ENCODE measurements at places on chromosomes 5 and 9.

GRCh38 chr5:170743876-170744212 lies 39.7 kb upstream of the GABRP start:
- no peak for DNase-seq

GRCh38 chr5:111976705-111977435 lies 219.9 kb upstream of the NREP start:
- DNase-seq: peak; percentile 57

DNA sequence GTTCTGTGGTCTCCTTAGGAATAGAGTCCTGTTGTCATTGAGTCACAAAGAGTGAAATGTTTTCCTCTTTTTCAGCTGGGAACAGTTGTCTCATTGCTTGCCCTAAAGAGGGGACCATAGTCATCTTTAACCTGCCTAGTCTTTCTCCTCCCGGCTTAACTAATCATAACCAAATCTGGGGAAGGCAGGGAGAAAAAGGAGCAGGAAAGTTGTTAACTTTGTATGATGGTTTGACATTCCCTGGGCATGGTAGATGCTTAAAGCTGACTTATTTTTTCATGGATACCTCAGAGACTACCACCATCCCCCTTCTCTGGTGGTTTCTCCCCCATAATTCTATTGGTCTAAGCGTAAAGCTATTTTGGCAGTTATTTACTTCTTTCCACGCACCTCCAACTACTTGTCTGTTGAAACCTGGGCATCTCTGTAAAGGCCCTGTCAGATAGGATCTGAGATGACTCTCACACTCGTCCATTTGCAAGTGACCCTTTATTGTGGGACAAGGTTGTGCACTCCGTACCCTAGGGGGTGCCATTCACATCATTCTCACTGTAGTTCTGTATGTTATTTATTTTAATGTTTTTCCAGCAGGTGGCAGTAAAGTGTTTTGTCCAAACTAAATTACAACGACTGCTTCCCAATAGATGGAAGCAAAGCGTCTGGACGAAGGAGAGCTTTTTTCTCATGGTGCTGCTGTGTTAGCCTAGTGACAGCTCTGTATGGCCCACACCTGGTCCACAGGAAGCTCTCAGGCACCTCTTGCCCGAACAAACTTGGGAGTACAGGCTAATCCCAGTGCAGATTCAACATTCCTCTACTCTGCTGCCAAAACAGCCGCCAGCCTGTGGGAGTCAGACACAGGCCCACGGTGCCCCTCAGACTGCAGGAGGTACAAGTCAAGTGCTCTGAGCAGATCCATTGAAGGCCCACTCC lies 3.0 kb upstream of the FAM13B start:
- peak; percentile 91 for DNase-seq

- peak; percentile 12 for DNase-seq
Observed at GRCh38 chr9:135950135-135950682, 11.0 kb downstream of the UBAC1 start.

DNA sequence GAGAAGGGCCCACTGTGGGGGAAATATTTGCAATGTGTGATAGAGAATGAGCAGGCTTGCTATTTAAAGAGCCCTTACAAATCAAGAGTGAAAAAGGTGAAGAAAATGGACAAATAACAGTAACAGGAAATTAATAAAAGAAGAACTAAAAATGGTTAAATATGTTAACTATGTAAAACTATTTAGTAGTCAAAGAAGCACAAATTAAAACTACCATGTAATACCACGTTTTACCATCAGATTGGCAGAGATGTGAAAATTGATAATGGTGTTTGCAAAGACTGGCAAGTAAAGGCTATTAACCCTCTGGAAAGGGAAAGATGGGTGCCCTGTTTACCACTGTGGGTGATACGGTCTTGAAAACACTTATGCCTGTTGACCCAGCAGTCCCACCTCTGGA lies 23.2 kb upstream of the GRHPR start:
- no peak for DNase-seq
